GM23338 (cell line): ENCODE measurements at places on chromosomes 12 and 14. TPM values are rescaled to one million over a fixed set of nuclear protein-coding genes. Genes with fewer than 3 reads are reported as not detected.

The SLC6A13 gene
- polyA plus RNA-seq = not detected in 2 replicates

DNA sequence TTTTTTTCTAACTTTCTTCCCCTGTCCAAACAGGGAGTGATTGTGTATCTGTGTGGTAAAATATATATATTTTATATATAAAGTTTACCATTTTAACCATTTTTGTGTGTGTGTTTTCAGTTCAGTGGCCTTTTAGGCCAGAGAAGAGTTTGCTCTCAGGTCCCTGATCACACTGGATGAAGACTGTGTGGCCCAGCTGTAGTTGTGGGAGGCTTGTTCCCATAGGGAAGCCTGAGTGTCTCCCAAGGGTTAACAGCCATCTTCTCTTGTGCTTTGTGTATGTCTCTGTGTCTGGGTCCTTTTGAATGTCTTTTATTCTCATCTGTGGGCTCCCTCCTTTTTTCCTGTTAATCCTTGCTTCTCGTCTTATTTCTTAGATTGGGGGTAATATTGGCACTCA lies 23.4 kb downstream of the CGRRF1 start:
- no peak overlapping the region for H3K4me3 ChIP-seq
- peaks cover 22% of the 10 kb centered on the region for H3K4me1 ChIP-seq
- H3K27ac ChIP-seq = peak overlapping the region; percentile 64; the same call in 1 of the 2 replicates
- peak; percentile 41 for DNase-seq

- H3K36me3 ChIP-seq = no peaks in the 10 kb centered on the region
- no peaks in the 10 kb centered on the region for H3K27me3 ChIP-seq
- no peaks in the 10 kb centered on the region for H3K4me1 ChIP-seq
- DNase-seq = no peak
- H3K4me3 ChIP-seq = no peak overlapping the region
Measured at GRCh38 chr12:59070322-59070933, 150.1 kb upstream of the LRIG3 start.

DNA sequence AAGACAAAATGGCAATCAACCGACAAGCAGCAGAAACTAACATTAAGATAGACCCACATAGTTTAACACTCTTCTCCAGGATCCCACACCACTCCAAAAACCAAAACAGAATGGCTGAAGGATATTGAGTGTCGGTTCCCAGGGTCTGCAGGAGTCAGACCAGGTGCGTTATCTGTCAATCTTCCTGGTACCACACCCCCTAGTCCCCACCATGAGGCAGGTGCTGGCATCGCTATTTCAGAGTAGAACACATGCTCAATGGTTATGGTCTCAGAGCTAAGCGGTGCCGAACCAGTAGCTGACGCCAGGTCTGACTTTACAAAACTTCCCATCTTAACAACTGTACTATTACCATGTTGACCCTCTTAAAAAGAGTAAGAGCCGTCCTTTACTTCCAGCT lies 10.2 kb downstream of the STX2 start:
- DNase-seq = peak; percentile 61
- H3K27ac ChIP-seq = peak overlapping the region; percentile 81
- no peaks in the 10 kb centered on the region for H3K36me3 ChIP-seq
- H3K4me1 ChIP-seq = peaks cover 25% of the 10 kb centered on the region
- no peaks in the 10 kb centered on the region for H3K27me3 ChIP-seq

DNA sequence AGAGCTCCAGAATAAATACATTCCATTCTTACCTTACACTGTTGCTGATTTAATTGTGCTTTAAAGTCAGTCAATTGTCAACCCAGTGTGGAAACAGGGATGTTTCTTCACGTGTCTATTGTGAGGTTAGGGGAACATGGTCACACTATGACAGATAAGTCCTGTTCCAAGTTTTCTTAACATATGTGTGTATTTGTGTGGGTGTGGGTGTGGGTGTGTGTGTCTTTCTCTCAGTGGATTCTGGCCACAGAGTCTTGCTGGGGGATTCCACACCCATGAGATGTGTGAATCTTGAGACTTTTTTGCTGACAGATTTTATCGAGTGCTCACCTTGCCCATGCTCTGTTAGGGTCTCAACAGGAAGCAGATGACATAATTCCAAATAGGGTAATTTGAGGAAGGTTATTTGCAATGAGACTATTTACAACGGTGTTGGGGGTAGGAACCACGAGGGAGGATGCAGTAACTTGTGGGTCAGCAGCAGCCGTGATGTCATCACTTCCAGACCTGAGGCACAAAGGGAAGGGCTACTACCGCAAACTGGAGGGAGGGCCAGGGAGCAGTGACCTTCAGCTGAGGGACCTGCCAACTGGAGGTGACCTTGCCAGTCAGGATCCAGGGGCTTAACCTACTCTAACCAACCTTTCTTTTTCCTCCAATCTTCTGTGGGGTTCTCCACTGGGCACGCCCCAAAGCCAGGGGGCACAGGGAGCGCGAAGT lies 1.9 kb upstream of the VRK1 start:
- no peak overlapping the region for H3K27ac ChIP-seq
- H3K4me3 ChIP-seq = no peak overlapping the region
- DNase-seq = no peak
- peaks cover 14% of the 10 kb centered on the region for H3K4me1 ChIP-seq

DNA sequence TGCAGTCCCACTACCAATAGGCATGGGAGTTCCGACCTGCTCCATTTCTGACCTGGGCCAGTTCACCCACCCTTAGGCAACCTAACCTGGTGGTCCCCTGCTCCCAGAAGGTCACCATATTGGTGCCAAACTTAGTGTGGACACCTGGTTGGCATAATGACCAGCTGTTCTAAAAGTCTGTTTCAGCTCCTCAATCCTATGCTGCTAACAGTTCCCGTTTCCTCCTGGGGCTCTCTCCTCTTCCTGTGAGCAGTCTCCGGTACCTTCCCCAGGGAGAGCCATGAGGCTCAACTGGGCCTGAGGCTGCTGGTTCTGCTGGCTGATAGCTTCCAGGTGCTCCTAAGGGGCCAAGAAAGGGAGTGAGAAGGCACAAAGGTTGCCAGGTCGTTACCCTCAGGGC lies 15.9 kb upstream of the BLTP3B start:
- DNase-seq = no peak
- peaks cover 18% of the 10 kb centered on the region for H3K4me1 ChIP-seq
- no peaks in the 10 kb centered on the region for H3K27me3 ChIP-seq
- H3K36me3 ChIP-seq = no peaks in the 10 kb centered on the region

DNA sequence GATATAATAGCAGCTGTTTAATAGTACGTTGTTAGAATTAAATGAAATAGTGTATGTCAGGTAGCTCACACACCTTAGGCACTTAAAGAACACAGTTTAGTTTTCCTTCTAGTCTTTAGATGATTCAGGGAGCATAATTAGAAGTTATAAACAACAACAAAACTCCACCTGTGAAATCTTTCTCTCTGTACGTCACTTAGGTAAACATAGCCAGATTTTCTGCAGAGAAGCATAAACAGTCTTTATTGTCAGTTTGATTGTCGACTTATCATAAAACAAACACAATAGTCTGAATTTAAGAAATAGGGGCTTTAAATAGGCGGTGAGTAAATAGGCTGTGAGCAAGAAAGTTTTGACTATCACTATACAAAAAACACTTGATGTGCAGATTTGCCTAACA lies 84.6 kb upstream of the PKP2 start:
- H3K36me3 ChIP-seq = no peaks in the 10 kb centered on the region
- no peaks in the 10 kb centered on the region for H3K4me1 ChIP-seq

DNA sequence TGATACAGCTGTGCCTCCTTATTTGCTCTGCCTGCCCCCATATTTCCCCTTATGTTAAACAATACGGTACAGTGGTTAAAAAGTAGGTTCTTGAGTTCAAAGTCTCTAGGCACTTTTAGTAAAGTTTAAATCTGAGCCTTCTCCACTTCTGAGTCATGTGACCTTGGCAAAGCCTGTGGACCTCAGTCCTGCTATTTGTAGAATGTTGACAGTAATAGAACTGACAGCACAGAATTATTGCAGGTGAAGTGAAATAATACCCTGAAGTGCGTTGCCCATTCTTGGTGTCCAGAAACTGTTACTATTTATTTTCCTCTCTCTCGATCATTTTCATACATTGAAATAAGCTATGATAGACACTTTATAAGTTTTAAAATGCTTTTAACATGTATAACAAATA lies 499.7 kb downstream of the EGLN3 start:
- no peaks in the 10 kb centered on the region for H3K27me3 ChIP-seq
- no peak for DNase-seq
- H3K4me1 ChIP-seq = peaks cover 3% of the 10 kb centered on the region; the same call in 1 of the 2 replicates
- H3K27ac ChIP-seq = no peak overlapping the region
- H3K36me3 ChIP-seq = no peaks in the 10 kb centered on the region; the same call in 1 of the 2 replicates
- H3K4me3 ChIP-seq = no peak overlapping the region

DNA sequence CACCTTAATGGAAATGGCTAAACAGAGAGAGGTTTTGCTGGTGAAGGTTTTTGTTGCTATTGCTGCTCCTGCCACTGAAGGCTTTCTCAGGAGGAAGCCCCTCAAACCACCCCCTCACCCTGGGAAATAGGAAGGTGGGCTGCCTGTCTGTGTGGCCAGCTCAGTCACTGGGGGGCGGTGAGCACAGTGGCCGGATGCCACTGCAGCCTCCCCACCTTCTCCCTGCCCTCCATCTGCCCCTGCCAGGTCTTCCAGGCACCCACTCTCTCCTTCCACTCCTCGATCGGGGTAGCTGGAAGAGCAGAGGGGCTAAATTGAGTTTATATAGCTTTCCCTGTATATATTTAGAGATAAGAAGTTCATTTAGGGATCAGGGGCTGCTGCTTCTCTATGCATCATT lies 80.8 kb downstream of the PAPOLA start:
- no peak overlapping the region for H3K4me3 ChIP-seq
- DNase-seq = no peak
- no peaks in the 10 kb centered on the region for H3K36me3 ChIP-seq

GRCh38 chr12:92141591-92142121 lies 4.0 kb downstream of the BTG1 start:
- peak overlapping the region; percentile 15; the same call in 1 of the 2 replicates for H3K27ac ChIP-seq
- peaks cover 61% of the 10 kb centered on the region for H3K4me1 ChIP-seq
- no peaks in the 10 kb centered on the region for H3K27me3 ChIP-seq
- H3K36me3 ChIP-seq = peaks cover 13% of the 10 kb centered on the region; the same call in 1 of the 2 replicates
- DNase-seq = peak; percentile 41
- H3K4me3 ChIP-seq = peak overlapping the region; percentile 78

- no peaks in the 10 kb centered on the region for H3K27me3 ChIP-seq
- H3K27ac ChIP-seq = no peak overlapping the region
- DNase-seq = no peak
- H3K4me1 ChIP-seq = no peaks in the 10 kb centered on the region
- H3K4me3 ChIP-seq = no peak overlapping the region
Measured at GRCh38 chr14:104557766-104558165, 21.8 kb upstream of the C14orf180 start.

- no peak for DNase-seq
- peaks cover 8% of the 10 kb centered on the region for H3K4me1 ChIP-seq
- no peak overlapping the region for H3K27ac ChIP-seq
- H3K36me3 ChIP-seq = 0 out of 2 replicates have a peak, but pooled peaks cover 5% of the 10 kb centered on the region
- H3K27me3 ChIP-seq = no peaks in the 10 kb centered on the region
- H3K4me3 ChIP-seq = no peak overlapping the region
Measured at GRCh38 chr14:103707329-103708263, 7.7 kb downstream of the XRCC3 start.

DNA sequence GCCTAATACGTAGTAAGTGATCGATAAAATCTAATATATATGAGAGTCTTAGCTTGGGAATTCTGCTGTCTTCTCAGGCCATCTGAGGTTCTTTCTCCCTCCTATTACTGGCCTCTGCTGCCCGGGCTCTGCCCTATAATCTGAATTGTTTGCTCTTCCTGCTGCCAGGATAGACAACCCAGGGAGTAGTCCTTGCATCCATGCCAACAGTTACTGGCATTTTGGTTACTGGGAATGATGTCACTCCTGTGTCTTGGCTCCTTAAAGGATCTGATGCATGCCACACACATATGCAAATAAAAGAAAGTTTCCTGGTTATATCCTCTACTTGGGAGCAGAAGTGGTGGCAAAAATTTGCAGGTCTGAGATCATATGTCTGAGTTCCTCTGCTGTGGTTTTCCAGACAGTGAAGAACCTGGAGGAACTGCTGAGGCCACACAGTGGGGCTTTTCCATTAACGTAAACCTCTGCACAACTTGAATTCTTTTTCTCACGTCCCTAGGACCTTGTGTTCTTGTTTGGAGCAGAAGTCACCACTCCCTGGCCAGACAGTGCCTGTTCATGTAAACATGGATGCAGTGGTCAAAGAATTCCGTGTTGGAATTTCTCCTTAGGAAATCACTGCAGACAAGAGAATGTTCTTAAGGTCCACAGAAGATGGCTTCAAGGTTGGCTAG lies 320.6 kb upstream of the TBX3 start:
- no peak for DNase-seq
- no peaks in the 10 kb centered on the region for H3K27me3 ChIP-seq
- H3K4me3 ChIP-seq = no peak overlapping the region
- no peaks in the 10 kb centered on the region for H3K4me1 ChIP-seq
- no peaks in the 10 kb centered on the region for H3K36me3 ChIP-seq
